IPS DF 19.7 (cell line): ENCODE measurements at places on chromosomes 12 and 14.

GRCh38 chr12:45938566-45938965 is 51.8 kb downstream of the SCAF11 start:
- no peak for DNase-seq

DNA sequence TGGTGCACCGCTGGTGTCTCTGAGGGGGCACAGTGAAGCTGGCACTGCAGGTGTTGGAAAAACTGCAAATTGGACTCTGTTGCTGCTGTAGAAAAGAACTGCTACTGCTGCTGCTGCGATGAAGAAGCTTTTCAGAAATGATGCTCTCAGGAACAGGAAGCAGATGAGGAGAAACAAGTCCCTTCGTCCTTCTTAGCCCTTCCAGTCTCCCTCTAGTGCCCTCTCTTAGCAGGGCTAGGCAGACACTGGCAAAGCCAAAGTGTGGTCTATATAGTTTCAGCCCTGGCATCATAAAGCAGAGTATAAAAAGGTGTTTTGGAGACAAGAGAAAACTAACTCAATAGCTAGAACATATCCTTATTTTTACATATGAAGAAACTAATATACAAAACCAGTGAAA is 174.5 kb downstream of the MYRFL start:
- DNase-seq = no peak

GRCh38 chr14:50758305-50758704 is 72.7 kb downstream of the NIN start:
- DNase-seq = no peak

DNA sequence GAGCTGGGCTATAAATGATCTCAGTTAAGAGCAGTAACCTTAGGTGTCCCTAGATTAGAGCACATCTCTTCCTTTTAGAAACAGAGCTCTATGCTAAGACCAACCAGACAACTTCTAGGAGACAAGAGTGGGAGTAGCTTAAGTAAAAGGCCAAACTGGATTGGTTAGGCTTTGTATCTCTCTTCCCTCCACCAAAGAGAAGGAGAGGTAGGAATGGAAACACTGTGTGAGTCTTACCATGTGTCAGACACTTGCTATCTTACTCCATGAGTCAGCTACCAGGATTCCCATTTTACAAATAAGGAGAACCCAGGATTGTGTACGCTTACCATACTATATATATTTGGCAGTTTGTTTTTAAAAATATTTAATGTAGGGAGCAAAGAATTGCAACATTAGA is 122.9 kb downstream of the PAX9 start:
- no peak for DNase-seq

DNA sequence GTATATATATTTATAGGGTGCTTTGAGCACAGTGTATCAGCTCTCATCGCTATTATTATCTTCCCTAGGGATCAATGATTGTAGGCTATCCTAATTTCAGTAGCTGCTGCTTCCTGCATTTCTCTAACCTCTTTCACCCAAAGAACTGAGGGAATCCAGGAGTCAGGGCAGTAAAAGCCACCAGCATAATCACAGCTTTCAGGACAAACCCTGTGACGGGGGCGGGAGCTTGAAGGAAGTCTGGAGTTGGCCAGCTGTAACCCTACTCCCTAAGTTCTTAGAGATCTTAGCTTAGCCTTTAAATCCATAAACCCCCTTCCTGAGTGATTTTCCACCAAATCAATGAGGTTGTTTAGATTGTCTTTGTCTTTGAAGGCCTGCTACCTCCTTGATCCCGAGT is 33.7 kb downstream of the FLVCR2 start:
- no peak for DNase-seq

DNA sequence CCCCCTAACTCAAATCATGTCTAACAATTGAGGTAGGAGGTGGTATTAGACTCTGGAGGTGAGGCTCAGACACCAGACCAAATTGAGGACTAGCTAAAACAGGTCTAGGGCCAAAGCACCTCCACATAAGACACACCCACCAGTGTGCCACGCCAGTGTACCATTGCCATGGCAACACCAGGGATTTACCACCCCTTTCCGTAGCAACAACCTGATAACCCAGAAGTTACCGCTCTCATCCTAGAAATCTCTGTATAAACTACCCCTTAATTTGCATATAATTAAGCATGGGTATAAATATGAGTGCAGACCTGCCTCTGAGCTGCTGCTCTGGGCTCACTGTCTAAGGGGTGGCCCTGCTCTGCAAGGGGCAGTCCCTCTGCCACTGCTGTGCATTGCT is 57.4 kb upstream of the PPP2R5C start:
- no peak for DNase-seq

GRCh38 chr14:21220874-21221477 is 48.3 kb downstream of the HNRNPC start:
- DNase-seq = no peak

DNA sequence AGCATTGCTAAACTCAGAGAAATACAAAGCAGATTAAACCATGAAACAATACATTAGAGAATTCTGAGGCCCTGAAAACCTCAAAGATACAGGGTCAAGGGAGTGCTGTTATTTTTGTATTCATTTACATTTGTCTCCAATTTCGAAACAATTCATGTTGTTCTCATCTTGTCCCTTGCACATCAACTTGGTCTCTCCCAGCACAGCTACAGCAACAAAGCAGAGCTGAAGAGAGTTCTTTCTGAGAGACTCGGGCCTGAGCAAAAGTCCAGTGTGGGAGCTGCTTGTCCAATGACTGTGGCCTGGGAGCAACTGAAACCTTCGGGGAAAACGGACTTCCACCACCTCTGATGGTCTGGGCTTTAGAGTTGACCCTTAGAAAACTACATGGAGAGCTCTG is 79.4 kb upstream of the CDKN3 start:
- no peak for DNase-seq

- DNase-seq = no peak
These were observed 57.5 kb downstream of the ZNF664 start for GRCh38 chr12:124030510-124030909.
